ENCODE measurements at places on chromosomes 6 and 20.

DNA sequence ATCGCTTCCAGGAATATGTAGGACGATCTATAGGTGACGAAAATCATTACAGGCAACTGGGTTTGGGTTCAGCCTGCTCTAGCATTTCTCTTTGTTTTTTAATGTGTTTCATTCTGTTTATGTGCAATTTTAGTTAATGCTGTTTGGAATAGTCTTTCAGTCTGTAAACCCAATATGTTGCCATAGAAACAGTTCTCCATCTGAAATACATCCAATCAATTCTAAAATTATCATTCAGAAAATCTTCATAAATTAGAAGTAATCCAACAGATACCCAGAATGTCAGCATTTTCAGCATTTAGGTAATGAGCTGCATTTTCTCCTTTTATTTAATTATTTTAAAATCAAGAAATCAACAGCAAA lies 34.8 kb upstream of the COL9A1 start:
- no peak for DNase-seq

GRCh38 chr6:115704028-115704427 lies 356.7 kb downstream of the FRK start:
- DNase-seq, result no peak

DNA sequence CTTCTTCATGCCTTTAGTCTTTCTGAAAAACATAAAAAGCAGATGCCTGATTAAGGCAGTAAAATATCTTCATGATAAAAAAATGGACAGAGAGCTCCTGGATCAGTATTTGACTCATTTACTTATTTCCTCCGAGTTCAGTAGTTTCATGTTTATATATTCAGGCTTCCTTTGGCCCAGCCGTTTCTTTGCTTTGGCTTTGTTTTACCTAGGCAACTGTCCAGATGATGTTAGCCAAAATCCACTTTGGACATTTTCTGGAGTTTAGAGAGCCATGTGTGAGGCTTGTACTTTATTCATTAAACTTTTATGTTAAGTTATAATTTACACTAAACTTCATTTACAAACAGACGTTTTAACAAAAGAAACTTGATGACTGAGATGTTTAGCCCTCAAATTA lies 307.1 kb upstream of the RSPO3 start:
- DNase-seq, result no peak

- no peak for DNase-seq
These were observed 75.0 kb downstream of the MDGA1 start for GRCh38 chr6:37622646-37623071.

DNA sequence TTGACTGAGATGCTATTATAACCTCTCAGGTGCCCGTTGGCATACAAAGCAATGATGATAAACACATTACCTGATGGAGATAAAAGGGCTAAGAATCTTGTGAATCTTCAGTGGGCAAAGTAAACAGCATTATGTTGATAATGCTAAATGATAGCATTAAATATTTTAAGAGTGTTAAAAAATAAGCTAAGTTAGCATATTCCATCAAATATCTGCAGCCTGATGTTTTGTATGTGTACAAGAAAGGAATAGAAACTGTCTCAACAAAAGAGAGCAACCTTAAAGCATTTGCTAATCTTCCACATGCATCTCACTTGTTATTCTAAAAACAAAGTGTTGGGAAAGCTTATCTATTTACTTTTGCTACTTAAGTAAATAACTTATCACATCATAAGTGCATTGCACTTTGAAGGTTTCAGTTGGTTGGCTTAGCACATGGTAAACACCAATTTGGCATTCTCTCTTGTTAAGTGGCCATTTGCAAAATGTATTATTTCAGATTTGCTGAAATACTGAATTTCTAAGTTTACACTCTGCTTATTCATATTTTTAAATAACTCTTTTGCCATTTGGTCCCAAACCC lies 151.6 kb downstream of the SYNDIG1 start:
- no peak for DNase-seq

DNA sequence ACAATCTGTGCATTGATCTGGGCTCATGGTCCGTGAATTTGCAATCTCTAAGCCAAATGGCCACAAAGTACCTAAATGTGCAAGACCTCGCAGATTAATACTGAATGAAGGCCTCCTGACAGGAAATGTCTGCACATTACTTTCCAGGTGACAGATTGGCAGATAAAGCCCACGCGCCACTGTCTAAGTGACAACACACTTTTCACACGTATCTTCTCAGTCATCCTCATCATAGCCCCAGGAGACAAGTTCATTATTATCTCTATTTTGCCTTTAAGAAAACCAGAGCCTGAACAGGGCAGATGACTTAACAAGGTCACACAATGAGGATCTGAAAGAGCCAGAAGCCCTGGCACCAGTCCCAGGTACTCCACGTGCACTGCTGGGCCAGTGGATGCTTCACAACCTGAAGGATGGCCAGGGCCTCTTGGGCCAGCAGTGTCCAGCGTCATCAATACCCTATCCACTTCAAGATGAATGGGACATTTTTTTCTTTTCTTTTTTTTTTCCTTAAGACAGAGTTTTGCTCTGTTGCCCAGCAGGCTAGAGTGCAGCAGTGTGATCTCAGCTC lies 266.3 kb downstream of the PTPRT start:
- no peak for DNase-seq

DNA sequence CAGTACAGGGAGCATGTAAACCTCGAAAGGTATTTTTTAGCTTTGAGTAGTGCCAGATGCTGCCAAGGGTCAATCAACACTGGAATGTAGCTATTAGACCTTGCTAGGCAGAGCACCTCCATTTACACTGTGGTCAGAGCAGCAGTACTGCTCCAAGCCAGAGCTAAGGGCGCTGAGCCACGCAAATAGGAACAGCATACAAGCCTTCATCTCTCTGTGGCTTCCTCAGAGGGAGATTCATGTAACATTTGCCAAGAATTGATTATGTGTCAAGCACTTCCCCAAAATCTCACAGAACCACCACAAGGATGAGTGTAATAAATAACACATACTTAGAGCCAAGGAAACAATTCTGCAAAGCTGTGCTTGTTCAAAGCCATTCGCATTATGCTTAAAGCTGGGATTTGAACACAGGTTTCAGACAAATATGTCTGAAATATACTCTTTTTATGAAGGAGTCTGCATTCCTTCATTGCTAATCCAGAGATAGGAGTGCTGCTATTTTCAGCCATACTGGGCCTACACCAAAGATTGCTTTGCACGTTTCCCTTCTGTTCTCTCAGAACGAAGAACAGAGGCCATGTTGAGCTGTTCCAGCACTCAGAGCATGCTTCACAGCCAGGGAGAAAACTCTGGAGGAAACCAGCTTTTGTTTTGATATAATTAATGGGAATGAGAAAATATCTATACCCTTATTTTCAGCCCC lies 97.7 kb downstream of the SLC16A10 start:
- DNase-seq, result no peak

GRCh38 chr6:166578536-166579236 lies 7.8 kb downstream of the RAMACL start:
- DNase-seq, result no peak

DNA sequence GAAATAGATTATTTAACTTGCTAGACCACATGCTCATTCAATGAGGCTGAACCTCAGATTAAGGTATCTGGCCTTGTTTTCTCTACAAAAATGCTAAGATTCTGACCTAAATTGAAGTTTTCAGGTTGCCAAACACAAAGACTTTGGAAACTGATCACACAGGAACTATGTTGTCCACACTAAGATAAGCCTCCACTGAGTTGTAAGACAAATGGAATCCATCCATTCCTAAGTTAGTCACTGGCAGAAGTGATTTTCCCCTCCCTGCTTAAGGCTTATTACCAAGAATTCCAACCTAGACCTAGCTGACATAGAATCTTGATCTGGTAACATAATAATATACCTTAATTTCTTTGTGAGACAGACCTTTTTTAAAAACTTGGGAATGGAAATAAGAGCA lies 608.1 kb downstream of the TENT5A start:
- no peak for DNase-seq

GRCh38 chr20:14189794-14190402 lies 147.5 kb downstream of the FLRT3 start:
- peak; percentile 7 for DNase-seq

DNA sequence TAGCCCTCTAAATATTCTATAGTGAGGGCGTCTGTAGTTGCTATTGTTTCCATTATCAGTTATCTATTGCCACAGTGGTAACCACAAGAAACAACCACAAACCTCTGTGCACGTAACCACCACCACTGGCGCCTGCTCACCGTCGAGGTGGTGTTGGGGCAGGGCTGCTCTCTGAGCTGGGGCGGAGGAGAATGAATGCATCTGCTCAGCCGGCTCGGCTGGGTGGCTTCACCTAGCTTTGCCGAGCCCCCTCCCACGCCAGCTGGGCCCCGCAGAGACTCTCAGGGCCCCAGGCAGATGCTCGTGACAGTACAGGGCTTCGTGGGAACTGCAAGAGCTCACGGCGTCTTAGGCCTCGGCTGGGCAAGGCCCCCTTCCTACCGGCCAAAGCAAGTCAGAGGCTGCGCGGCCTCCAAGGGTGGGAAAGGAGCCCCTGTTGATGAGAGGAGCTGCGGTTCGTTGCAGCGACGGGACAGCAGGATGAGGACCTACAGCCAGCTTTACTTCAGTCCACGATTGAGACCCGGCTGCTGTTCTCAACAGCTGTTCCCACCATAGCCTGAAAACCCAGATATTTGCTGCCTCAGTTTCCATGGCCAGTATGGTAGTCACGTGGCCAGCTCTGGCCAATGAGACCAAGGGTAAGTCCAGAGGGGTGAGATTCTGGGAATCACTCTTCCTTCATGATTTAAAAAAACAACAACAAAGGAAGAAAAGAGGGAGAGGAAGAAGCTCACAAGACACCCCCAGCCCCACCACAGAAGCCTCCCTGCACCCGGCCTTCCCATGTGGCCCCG lies 120.2 kb upstream of the AFDN start:
- no peak for DNase-seq

DNA sequence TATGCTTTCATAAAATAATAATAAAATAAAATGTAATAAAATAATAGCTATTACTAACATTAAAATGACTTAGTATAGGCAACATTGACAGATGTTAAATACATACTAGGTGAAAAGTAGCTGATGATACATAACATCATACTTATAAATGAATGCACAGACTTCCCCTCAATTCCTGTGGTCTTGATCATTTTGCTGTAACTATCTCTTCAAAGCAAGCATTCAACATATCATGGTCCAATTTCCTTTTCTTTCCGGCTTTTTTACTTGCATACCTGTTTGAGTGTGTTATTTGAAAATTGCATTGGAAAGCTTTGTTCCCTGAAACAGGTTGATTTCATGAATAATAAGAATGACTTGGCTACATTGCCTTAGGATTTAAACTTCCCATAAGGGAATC lies 309.3 kb downstream of the HDGFL1 start:
- DNase-seq, result no peak

DNA sequence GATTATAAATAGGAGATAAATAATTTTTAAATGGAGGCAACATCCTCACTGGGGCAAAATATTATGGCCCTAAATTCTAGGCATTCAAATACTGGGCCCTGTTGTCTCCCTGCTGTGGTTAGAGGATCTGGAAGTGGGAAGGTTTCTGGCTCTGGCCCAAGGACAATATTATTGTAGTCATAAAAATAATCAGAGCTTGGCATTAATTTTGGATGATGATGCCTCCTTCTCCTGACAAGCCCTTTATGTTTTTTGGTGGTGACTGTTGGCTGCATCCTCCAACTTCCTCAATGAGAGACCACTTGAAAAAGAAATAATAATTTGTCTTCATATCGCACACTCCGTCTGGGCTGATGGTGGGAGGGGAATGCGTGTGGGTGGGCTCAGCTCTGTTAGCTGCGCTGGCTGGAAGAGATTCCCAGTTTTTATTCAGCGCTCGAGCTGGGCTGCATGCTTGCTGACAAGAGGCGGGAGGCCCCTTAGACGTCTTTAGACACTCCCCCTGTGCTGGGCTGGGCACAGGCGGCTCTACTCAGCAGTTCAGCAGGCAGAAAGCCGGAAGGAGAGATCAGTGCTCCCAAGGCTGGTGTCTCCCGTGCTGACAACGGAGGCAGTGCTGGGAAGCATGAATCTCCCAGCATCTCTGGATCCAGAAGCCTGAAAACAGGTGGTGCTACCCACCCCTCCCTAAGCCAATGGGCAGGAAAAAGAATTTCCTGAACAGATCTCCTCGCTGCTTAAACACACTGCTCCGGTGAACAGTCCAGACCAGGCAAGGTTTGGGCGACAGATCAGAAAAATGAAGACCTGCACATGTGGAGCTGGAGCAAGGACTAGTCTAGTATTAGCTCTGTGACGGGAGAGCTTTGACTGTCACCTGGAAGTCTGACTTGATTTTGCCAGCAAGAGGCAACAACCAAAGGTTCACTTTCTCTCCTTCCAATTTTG lies 97.7 kb downstream of the SYCP2 start:
- peak; percentile 60 for DNase-seq

DNA sequence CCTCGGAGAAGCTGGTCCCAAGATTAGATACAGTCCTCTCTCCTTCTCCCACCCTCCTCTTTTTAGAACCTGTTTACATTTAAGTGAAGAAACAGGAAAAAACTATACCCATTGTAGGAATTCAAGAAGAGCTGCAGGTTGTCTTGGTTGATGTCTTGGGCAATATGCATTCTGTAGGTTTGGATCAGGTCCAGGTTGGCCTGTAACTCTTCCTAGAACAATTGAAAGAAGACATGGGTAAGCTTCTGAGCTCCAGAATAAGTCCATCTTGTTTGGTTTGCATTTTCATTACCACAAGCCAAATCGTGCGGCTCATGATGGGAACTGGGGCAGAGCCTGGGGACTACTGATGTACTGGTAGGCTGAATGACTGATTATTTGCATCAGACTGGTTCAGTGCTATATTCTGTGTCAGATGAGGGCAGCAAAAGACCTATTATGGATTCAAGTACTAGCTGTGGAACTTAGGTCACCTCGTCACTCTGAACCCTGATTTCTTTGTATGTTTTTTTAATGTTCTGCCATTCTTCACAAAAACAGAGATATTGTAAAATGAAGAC lies 20.3 kb upstream of the SLA2 start:
- DNase-seq, result peak; percentile 8

DNA sequence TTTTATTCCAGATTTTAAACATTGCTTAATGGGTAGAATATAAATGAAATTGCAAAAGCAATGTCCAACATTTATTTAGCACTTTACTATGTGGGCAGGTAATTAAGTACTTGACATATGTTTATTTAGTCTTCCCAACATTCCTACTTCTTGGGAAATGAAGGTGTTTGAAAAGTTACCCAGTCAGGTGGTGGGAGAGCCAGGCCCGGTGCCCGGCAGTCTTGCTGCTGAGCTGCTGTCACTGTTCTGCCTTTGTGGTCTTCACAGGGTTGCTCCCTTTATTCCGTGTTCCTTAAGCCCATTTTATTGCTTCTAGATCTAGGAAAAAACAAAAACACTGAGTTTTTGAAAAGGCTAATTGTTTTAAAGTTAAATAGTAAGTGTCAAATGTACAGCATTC lies 42.6 kb upstream of the TULP4 start:
- no peak for DNase-seq

- DNase-seq, result no peak
These were observed 198.9 kb downstream of the TSHZ2 start for GRCh38 chr20:53171065-53171464.

GRCh38 chr6:38068854-38069590 lies 249.5 kb downstream of the ZFAND3 start:
- peak; percentile 60 for DNase-seq

DNA sequence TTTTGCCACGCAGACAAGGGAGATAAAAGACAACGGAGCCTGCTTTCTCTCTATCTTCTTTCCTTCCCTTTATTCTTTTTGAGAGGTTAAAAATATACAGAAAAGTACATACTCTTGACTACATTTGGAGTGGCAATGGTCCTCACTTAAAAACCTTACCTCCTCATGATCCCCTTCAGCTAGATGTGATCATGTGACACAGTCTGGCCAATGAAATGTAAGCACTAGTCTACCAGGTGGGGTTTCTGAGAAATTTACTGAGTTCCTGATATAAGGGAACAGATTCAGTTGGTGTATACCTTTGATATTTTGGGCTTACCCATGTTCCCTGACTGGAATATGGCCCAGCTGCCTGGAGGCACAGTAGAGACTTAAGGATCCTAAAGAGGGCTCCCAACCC lies 165.5 kb upstream of the BEND3 start:
- DNase-seq, result no peak

Measured in globus pallidus (tissue), 1 donor.